Ammon's horn (tissue), 1 donor: ENCODE measurements at places on chromosomes 5 and 9.

DNA sequence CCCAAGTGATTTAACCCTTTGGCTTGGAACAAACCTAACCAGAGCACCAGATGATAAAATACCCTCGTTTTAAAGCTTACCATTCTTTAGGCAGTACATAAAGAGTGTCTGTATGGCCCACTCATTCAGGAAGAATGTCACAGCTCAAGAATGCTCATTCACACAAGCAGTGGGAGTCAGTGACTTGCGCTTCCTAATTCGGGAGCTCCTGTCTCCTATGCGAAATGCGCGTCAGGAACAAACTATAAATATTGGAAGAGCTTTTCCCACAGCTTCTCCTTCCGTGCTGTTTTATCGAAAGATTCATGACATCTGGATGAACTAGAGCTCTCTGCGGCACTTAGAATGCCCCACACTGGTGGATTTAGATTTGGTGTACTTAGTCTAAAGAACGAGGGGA, 66.6 kb downstream of the NTRK2 start:
- DNase-seq: no peak

DNA sequence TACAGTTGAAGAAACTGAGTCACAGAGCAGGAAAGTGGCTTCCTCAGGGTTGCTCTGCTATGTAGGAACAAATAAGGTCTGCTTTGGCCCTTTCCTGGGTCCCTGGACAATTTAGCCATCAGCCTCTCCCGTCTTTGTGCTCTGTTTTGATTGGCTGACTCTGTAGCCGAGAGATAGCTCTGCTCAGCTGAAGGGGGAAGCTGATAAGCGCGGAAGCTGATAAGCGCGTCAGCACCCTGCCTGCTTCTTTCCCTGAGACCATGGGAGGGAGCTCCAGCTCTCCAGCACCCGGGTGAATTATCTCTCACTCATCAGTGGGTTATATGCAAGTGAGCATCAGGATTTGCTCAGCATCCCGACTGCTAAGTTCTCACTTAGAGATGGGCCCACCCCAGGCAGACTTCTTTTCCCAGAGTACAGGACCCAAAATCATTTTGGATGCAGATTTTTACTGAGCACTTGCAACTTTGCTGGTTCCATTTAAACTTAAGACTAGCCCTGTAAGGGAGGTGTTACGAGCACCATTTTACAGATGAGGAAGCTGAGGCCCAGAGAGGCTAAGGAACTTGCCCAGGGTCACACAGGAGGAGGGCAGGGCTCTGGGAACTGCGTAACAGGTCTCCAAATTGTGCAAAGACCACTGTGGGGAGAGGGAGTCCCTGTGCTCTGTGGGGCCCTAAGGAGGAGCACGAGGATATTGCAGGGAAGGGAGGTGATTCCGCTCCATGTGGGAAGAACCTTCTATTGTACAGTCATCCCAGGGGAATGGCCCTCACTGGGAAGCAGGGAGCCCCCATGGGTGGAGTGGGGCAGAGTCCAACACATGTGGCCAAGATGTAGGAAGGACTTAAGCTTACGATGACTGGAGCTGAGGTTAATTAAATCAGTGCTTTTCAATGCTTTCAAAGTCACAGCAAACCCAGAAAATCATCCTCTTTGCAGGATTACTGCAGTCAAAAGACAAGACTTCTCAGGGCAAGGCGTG, 83.7 kb upstream of the ORM1 start:
- DNase-seq: peak; percentile 68

GRCh38 chr9:70061776-70062175, 18.1 kb downstream of the MAMDC2 start:
- DNase-seq: no peak

DNA sequence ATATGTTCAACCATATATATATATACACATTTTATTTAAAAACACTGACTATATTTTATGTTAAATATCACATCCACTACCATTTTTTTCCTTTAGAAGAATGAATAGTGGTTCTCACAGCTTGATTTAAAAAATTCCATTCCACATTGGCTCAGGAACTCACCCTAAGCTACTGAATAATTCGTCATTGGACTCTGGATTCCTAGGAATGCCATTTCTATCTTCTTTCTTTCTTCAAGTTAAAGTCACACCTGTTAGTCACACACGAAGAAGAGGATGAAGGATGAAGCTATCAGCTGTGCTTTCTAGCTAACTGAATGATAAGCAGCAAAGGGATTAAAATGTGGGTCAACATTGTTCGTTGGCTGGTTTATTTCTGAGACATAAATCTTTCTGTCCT, 7.9 kb downstream of the ELOVL7 start:
- no peak for DNase-seq

DNA sequence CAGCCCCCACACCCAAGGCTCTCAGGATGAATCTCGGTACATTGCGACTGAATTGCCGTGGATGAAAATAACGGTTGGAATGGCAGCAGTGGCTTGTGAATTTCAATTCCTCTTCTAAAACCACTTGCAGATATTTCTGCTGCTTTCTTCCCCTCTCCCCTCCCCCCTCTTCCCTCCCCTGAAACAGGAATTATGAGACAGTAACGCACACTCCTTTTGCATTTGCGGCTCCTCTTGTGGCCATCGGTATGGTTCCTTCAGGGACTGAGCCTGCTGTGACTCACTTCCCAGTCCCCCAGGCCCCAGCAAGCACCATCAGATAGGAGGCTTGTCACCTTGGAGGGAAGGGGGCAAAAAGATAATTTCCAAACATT, 9.7 kb downstream of the DCANP1 start:
- peak; percentile 48 for DNase-seq

- DNase-seq: no peak
Observed at GRCh38 chr9:92668746-92669526, 995 bp downstream of the IPPK start.

- no peak for DNase-seq
Observed at GRCh38 chr9:11039006-11039405, 426.2 kb upstream of the PTPRD start.

DNA sequence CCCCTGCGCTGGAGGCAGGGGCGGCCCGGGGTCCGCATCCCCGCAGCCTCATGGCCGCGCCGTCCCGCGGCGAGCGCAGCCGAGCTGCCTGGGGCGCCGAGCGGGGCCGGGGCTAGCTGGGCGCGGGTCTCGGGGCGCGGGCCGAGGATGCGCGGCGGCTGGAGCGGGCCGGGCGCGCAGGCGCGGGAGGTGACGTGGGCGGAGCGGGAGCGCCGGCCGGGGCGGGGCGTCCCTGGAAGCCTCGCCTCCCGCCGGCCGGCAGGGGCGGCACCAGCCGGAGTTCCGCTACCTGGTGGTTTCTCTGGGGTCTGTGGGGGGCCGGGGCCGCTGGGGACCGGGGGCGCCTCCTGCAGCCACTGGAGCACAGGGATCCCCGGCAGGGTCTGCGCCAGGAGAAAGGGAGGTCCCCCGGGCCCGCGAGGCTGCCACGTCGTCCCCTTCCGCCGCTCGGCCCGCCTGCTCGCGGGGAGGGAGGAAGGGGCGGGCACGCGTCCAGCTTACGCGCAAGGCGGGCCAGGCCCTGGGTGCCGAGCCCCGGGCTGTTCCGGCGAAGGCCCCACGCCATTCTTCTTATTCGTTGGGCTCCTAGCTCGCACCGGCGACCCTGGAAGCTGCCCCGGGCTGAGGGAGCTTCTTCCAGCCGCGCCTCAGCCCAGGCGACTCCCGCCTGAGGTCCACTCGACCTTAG, at the start of gene LPCAT1:
Gene LPCAT1 (minus strand): TSS at position 168 of the 688 bp plus-strand sequence. CDS start 116 bp downstream, at position 52.
- DNase-seq: peak; percentile 77

GRCh38 chr5:28580616-28581015, 1542.2 kb upstream of the CDH9 start:
- no peak for DNase-seq

GRCh38 chr9:78118742-78119473, 87.3 kb upstream of the GNAQ start:
- DNase-seq: no peak
